Esophagus squamous epithelium (tissue), 5 donors: ENCODE measurements at places on chromosomes 5 and 9. TPM values are rescaled to one million over a fixed set of nuclear protein-coding genes. Genes with fewer than 3 reads are reported as not detected.

GRCh38 chr5:163604013-163604412, 98.6 kb downstream of the MAT2B start:
- no peak overlapping the region for H3K27ac ChIP-seq
- no peaks in the 10 kb centered on the region for H3K27me3 ChIP-seq
- no peaks in the 10 kb centered on the region for H3K4me1 ChIP-seq
- H3K36me3 ChIP-seq = no peaks in the 10 kb centered on the region

- no peaks in the 10 kb centered on the region for H3K36me3 ChIP-seq
- no peak overlapping the region for H3K4me3 ChIP-seq
- H3K4me1 ChIP-seq = no peaks in the 10 kb centered on the region
- H3K27ac ChIP-seq = no peak overlapping the region
Observed at GRCh38 chr9:69932901-69933300, 110.7 kb upstream of the MAMDC2 start.

GRCh38 chr9:11821306-11821975, 871.7 kb upstream of the TYRP1 start:
- DNase-seq = no peak
- H3K27me3 ChIP-seq = no peaks in the 10 kb centered on the region
- no peak overlapping the region for H3K4me3 ChIP-seq
- H3K36me3 ChIP-seq = no peaks in the 10 kb centered on the region

DNA sequence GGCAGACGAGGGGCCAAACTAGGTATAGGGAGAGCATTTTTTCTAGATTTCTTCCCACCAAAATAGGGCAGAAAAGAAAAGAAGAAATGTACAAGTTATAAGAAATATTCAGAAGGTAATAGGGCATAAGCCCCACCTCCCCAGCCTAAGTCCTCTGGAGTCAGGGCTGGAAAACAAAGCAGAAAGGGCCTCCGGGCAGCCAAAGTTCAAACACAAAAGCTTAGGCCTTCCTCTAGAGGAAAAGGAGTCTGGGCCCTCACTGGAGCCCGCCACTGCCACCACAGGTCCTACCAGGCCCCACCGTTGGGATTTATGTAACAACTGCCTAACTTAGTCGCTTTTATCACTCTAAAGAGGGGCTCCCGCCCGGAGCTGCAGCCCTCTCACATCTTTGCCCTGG, 27.6 kb downstream of the TBC1D2 start:
- no peak overlapping the region for H3K4me3 ChIP-seq
- H3K27ac ChIP-seq = no peak overlapping the region
- H3K4me1 ChIP-seq = peaks cover 52% of the 10 kb centered on the region

GRCh38 chr9:5193345-5193744, 7.9 kb upstream of the INSL6 start:
- no peak overlapping the region for H3K27ac ChIP-seq
- H3K4me1 ChIP-seq = no peaks in the 10 kb centered on the region
- no peak for DNase-seq

The FAM78A gene
- total RNA-seq = 1.1 TPM
